Activated T-cell treated with anti-CD3 and anti-CD28 coated beads, Interleukin-2, amount 50 U/mL, for 72 hours (primary cell): ENCODE measurements at places on chromosomes 11 and 22. TPM values are rescaled to one million over a fixed set of nuclear protein-coding genes. Genes with fewer than 3 reads are reported as not detected.

GRCh38 chr11:41795004-41795403, 335.6 kb upstream of the LRRC4C start:
- no peak overlapping the region for H3K27ac ChIP-seq
- H3K36me3 ChIP-seq, result peaks cover 2% of the 10 kb centered on the region
- H3K4me3 ChIP-seq, result no peak overlapping the region
- no peak for DNase-seq

DNA sequence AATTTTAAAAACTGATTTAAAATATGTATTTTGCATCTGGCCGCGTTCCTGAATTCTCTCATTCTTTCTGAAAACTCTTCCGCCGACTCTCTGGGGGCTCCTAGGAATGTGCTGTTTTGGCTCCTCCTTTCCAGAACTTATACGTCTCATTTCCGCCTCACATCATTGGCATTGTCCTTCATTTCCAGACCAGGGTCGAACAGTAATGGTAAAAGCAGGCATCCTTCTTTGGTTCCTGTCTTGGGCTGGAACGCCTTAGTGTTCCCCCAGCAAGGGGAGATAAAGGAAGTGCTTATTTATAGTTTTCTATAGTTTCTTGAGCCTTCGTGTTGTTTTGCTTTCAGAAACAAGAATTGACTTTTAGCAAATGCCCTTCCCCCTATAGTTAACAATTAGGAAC, 10.9 kb upstream of the TNNT3 start:
- no peaks in the 10 kb centered on the region for H3K4me1 ChIP-seq
- H3K4me3 ChIP-seq, result no peak overlapping the region
- no peak for DNase-seq
- peaks cover 6% of the 10 kb centered on the region for H3K27me3 ChIP-seq
- no peak overlapping the region for H3K27ac ChIP-seq
- no peaks in the 10 kb centered on the region for H3K36me3 ChIP-seq

DNA sequence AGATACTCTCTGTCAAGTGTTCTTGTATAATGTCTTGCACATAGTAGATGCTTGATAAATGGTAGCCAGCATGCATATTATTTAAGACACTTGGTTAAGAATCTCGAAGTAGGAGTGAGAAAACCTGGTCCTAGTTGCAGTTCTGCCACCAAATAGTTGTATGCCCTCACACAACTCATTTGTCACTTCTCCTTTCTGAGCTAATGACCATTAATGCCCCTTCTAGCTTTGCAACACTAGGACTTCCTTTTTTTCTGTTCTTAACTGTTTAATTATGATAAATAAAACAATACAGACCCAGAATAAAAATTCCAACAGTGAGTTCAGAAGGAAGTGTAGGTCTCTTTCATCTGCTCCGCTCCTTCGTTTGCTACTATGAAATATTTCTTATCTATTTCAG, 453.6 kb downstream of the TMEM135 start:
- no peak overlapping the region for H3K4me3 ChIP-seq
- H3K36me3 ChIP-seq, result no peaks in the 10 kb centered on the region
- H3K4me1 ChIP-seq, result no peaks in the 10 kb centered on the region
- peaks cover 2% of the 10 kb centered on the region for H3K27me3 ChIP-seq

Gene GUCY1A2
- not detected for total RNA-seq

Gene UBQLN3
- total RNA-seq, result not detected

- H3K27me3 ChIP-seq, result peaks cover 24% of the 10 kb centered on the region
- peak overlapping the region; percentile 66 for H3K4me3 ChIP-seq
- H3K4me1 ChIP-seq, result peaks cover 88% of the 10 kb centered on the region
- peaks cover 8% of the 10 kb centered on the region for H3K36me3 ChIP-seq
Measured at GRCh38 chr11:129643031-129643721, 172.5 kb upstream of the TMEM45B start.

Gene ART1
- total RNA-seq, result not detected

Gene GPR152
- not detected for total RNA-seq

DNA sequence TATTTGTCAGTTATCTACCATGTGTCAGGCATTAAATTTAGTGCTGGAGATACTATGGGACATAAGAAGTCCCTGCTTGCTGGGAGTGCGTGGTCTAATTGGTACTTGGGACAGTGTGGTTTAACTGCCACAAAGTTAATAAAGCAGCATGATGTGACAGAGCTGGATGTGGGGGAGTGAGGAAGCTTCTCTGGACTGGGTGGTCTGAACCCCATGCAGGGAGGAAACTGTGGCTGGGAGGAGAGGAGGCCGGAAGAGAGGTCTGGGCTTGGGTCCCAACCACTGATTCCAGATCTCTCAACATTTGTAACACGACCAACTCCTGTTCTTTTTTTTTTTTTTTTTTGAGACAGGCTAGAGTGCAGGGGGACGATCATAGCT, 37.1 kb downstream of the ST3GAL4 start:
- H3K27ac ChIP-seq, result no peak overlapping the region
- DNase-seq, result no peak
- H3K4me1 ChIP-seq, result no peaks in the 10 kb centered on the region
- no peak overlapping the region for H3K4me3 ChIP-seq
- H3K27me3 ChIP-seq, result no peaks in the 10 kb centered on the region

GRCh38 chr11:33399421-33399820, 142.2 kb downstream of the HIPK3 start:
- no peaks in the 10 kb centered on the region for H3K36me3 ChIP-seq
- no peaks in the 10 kb centered on the region for H3K4me1 ChIP-seq
- no peak overlapping the region for H3K27ac ChIP-seq

Gene OR52H1
- total RNA-seq, result not detected

DNA sequence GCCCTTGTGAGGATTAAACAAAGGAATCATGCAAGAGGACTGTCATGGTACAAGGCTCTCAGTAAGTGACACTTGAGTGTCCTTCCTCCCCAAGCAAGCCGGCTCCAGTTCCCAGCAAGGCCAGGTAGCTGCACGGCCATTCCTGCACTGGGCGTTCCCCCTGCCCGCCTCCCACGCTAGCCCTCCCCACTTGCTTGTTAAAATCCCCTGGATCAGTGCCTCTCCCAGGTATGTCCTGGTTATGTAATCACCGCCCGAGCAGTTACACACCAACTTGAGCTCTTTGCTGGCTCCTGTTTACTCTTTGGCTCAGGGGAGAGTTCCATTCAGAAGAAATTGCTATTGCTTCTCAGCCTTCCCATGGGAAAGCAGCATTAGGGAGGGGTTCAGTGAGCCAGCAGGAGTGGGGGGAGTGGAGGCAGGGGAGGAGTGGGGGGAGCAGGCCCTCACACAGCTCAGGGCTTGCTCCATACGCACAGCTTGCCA, 19.4 kb upstream of the MYEOV start:
- no peaks in the 10 kb centered on the region for H3K4me1 ChIP-seq
- no peak overlapping the region for H3K27ac ChIP-seq
- no peaks in the 10 kb centered on the region for H3K27me3 ChIP-seq
- no peaks in the 10 kb centered on the region for H3K36me3 ChIP-seq
- no peak overlapping the region for H3K4me3 ChIP-seq
- DNase-seq, result no peak

Gene PRSS23
- 1.4 TPM for total RNA-seq

Gene DRD4
- total RNA-seq, result 1.7 TPM

Gene RIC3
- 17.2 TPM for total RNA-seq

DNA sequence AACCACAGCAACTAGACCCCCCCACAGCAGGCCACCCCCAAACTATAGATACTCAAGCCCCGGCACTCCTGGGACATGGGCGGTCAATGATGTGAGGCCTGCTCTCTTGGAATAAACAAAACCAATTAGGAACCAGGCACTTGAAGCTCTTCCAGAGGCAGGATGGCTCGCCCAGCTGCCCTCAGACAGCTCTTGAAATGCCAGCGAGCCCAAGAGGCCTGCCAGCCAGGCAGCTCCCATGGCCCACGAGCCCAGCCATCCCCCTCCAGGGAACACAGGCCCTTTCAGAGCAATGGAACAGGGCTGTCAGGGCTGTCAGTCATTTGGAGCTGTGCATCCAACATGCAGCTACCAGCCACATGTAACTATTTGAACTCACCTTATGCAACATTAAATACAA, 34.0 kb upstream of the TFIP11 start:
- H3K27ac ChIP-seq, result peak overlapping the region; percentile 85
- H3K27me3 ChIP-seq, result no peaks in the 10 kb centered on the region
- peaks cover 26% of the 10 kb centered on the region for H3K4me1 ChIP-seq
- DNase-seq, result no peak
- peaks cover 8% of the 10 kb centered on the region for H3K36me3 ChIP-seq

GRCh38 chr11:23364076-23364475, 503.8 kb upstream of the CCDC179 start:
- no peaks in the 10 kb centered on the region for H3K27me3 ChIP-seq
- DNase-seq, result no peak
- no peak overlapping the region for H3K27ac ChIP-seq
- no peaks in the 10 kb centered on the region for H3K36me3 ChIP-seq
- no peak overlapping the region for H3K4me3 ChIP-seq
- no peaks in the 10 kb centered on the region for H3K4me1 ChIP-seq

DNA sequence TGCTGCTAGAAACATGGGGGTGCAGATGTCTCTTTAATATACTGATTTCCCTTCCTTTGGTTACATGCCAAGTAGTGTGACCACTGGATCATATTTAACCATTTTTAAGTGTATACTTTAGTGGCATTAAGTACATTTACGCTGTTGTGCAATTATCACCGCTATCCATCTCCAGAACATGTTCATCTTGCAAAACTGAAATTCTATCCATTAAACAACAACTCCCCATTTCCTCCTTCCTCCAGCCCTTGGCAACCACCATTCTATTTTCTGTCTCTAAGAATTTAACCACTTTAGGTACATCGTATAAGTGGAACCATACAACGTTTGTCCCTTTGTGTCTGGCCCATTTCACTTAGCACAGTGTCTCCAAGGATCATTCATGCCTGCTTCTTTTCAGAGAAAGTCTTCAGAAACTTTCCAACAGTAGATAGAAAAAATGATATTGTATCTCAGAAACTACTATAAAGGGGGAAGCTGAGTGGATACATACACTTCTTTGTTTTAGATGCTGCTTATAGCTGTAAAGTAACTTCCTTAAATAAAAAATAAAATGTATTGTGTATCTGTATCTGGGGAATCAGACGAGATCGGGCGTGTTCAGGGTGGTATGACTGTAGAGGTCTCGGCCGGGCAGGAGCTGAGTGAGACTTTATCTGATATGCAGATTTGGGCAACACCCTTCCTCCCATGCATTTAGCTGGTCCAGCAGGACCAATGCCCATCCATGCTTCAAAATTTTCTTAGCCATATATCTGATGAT, 44.6 kb upstream of the ZBED5 start:
- H3K4me3 ChIP-seq, result no peak overlapping the region
- no peak for DNase-seq
- no peaks in the 10 kb centered on the region for H3K27me3 ChIP-seq
- peaks cover 31% of the 10 kb centered on the region for H3K4me1 ChIP-seq
- H3K27ac ChIP-seq, result no peak overlapping the region

Gene OVOL1
- 0.16 TPM for total RNA-seq

DNA sequence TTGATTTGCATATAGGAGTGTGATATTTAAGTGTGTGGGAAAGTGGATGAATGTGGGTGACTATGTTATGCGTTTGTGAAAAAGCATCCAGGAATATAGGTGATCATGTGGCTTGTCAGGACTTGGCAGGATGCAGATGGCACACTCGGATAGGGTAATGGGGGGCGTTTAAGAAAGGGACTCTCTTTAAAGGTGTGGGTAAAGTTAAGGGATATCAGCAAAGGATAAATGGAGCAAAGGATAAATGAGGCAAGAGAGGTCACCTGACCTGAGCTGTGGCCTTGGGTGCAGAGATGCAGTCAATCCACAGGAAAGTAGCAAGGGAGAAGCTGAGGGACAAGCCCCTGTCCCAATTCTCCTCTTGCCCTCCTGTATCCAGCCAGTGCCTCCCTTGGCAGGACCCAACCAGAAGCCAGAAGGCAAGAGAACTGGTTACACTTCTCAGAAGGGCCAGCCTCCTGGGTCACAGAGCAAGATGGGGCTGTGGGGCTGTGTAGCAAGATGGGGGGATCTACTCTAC, 47.5 kb upstream of the GRAMD1B start:
- H3K4me1 ChIP-seq, result peaks cover 27% of the 10 kb centered on the region
- DNase-seq, result peak; percentile 7
- H3K27ac ChIP-seq, result no peak overlapping the region

Gene KIAA0930
- 25.3 TPM for total RNA-seq

GRCh38 chr11:85889676-85890579, 34.7 kb downstream of the CCDC83 start:
- H3K27me3 ChIP-seq, result peaks cover 15% of the 10 kb centered on the region
- DNase-seq, result no peak
- H3K4me1 ChIP-seq, result peaks cover 4% of the 10 kb centered on the region
- H3K27ac ChIP-seq, result no peak overlapping the region
- H3K36me3 ChIP-seq, result no peaks in the 10 kb centered on the region
